Activated naive CD4-positive, alpha-beta T cell treated with anti-CD3 and anti-CD28 coated beads, Interleukin-2, amount 50 U/mL, for 16 hours (primary cell): ENCODE measurements at places on chromosomes 4 and X.

GRCh38 chrX:94977986-94978385 lies 1304.0 kb downstream of the FAM133A start:
- DNase-seq, result no peak

DNA sequence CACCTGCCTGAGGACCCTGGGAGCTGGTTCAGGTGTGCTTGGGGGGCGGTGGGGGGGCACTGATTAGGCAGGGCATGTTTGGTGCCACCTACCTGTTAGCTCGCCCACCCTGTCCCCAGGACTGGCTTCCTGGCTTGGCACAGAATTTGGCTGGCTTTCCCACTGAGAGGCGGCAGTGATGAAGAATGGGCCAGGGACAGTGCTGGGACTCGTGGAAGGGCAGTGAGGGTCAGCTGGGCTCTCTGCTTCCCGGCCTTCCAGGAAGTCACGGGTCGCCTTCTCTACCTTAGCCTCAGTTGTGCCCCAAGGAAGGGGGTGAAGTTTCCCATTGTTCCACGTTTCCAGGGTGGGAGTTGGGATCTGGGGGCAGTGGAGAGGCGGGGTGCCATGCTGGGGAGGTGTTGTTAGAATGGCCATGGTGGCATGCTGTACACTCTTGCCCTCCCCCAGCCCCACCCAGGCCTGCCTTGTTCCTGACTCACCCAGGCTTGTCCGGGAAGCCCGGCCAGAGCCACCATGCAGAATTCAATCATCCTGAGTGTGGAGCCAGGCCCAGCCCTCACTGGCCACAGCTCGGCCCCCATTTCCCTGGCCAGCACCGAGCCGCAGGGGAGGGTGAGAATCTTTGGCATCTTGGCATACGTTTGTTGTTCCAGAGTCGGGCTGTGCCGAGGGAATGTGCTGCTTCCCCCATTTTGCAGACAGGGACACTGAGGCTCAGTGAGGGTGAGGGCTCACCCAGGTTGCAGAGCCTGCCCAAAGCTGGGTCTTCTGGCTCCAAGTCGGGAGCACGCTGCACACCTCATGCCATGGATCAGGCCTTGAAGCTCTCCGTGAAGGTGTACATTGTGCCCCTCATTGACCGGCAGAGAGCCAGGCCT lies 21.9 kb upstream of the GPR78 start:
- no peak for DNase-seq

DNA sequence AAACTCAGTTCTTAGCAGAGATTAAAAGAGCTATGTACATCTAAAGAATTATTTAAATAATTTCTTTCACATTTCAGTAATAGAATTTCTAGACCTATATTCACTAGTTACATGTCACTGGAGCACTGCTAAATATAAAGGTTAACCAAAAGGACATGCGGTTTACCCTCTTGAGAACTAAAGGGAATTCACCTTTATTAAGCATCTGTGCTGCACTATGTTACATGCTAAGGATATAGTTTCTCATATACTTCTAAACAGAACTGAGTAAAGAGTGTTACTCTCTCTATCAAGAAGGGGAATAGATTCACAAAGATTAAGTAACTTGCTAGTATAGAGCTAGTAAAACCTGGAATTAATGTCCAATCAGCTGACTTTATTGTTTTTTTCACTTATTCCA lies 7.6 kb downstream of the SPIN3 start:
- DNase-seq, result no peak

DNA sequence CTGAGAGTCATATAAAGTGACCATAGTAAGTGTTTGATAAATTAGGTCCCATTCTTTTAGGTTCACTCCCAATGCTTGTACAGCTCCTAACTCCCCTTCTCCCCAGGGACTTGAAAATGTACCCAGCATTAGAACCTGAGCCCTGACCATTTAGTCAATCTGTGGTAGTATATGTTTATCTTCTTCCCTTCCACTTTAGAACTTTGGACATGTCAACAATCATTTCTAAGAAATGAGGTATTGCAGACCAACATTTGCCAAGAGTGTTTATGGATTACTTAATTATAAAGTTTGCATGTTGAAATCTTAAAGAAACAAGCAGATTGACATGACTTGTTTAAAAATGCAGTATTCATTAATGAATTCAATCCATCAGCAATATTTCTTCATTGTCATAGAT lies 26.0 kb downstream of the AFM start:
- DNase-seq, result no peak

DNA sequence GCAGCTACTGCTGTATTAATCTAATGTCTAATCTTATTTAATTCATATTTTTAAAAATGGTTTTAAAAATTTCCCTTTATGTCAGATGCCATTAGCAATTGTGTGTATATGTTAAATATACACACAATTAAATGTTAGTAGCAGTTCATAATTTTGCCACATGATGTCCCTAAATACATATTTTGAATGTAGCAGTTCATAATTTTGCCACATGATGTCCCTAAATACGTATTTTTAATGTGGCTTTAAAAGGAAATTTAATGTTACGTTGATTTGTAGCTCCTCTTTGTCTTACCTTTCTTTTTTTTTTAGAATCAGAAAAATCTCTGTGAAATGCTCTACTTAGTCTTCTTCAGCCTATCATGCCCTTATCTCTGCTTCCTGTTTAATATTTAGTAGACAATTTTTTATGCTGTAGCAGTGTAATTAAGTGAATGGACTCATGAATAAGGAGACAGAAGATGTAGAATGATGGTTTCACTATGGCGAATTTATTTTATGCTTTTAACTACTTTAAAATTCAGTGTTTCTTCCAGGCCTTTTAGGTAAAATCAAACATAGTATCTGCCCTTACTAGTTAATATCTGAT lies 26.1 kb downstream of the RBM46 start:
- no peak for DNase-seq

DNA sequence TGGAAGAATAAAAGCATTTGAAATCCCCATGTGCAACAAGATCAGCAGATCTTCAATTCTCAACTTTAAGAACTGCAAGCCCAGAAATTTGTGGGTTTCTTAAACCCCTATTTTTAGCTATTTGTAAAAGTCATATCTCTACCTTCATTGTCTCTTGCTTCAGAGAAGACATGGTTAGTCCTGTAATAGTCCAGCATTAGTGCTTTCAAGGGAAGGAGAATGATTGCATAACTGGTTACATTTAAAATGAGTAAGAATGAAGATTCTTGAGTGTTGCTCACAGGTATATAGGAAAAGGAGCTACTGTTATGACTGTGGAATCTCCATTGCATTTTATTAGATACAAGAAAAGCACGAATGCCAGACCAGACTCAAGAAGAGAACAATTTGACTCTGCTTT lies 84.0 kb downstream of the CCSER1 start:
- DNase-seq, result no peak

DNA sequence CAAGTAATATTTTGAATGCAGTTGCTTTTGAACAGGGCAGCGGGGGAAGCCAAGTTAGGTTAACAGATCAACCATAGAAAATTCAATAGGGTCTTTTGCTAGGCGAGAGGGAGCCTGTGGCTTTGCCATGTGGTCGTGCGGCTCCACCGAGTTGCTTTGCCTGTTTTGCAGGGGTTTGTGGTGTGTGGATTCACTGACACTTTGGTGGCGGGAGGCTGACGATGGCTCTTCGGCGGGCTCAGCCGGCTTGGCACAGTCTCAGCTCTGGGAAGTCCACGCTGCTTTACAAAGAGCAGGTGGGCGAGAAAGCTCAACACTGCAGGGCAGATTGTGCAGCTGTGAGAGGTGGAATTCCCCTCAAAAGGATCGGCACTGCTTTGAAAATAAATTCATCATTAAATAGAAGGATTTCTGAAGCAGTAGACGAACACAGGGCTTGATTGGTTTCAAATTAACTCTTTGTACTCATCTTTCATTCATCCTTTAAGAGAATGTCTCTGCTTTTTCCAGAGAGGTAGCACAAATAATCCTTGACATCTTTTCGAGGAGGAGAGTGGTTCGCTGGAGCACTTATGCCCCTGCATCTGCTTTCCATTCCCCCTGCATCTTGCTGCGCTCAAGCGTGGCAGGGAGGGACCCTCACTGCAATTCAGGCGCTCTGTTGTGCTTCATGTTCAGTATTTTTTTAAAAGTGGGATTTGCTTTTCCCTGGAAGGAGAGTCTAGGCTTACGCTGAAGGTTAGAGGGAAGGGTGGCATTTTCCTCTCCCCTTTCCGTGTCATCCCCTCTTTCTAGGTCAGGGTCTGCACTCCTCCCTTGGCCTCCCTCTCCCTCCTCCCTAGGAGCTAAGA lies 201.8 kb upstream of the LEF1 start:
- DNase-seq, result peak; percentile 61

GRCh38 chr4:917466-917865 lies 14.7 kb downstream of the GAK start:
- DNase-seq, result no peak

DNA sequence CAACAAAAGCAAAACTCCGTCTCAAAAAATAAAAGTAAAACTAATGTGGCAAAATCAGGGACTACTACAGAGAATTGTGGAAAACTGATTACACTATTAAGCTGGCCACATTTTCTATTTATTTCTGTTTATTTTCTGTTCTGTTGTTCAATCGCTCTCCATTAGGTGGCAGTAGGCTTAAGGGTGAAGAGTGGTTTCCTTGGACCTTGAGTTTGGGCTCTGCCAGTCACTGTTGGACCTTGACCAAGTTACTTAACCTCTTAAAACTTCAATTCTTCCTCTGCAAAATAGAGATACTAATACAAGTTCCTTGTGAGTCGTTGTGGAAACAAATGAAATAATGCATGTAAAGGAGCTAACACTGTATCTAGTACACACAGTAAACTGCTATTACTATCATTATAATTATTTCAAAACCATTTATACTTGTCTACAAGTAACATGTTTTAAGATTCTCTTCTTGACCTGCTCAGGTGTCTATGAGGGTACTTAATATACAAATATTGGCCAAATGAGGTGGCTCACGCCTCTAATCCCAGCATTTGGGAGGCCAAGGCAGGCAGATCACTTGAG lies 15.2 kb downstream of the HSD17B11 start:
- DNase-seq, result no peak

GRCh38 chr4:68416591-68416990 lies 30.7 kb upstream of the TMPRSS11E start:
- DNase-seq, result no peak

GRCh38 chr4:2850966-2851798 lies 7.5 kb downstream of the ADD1 start:
- DNase-seq, result no peak

- no peak for DNase-seq
Measured at GRCh38 chrX:40205471-40205870, 107.7 kb upstream of the BCOR start.

DNA sequence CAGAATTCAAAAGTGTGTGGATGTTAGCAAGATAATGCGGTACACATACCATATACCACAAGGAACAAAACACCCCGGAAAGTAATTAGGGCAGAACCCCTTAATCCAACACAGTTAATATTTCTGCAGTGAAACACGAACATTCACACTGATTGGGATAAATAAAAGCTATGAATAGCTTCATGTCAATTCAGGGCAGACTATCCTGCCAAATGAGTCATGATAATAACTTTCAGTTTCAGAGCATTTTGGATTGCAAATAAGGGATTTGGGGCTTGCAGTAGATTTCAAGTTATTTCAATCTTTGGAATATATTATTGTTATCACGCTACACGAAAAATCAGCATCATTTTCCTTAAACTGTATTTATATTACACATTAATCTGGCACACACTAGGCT lies 24.3 kb downstream of the IRF2 start:
- DNase-seq, result no peak

- DNase-seq, result no peak
Measured at GRCh38 chr4:22678940-22679854, 13.5 kb upstream of the GBA3 start.

DNA sequence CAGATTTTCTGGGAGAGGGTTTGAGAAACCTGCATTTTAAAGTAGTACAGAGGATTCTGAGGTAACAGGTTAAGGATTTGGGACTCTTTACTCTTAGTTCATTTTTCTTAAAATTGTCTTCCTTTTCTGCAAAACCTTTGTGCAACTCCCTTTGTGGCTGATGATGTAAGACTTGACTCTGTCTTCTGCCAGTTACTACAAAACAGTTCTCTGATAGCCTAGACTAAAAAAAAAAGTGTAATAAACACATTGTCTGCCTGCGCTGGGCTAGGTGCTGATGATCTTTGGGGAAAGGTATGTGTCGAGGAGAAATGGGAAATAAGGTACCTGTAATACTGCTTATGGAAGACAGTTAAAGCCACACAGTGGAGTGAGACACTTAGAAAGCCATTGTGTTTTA lies 28.7 kb downstream of the IL13RA1 start:
- no peak for DNase-seq

DNA sequence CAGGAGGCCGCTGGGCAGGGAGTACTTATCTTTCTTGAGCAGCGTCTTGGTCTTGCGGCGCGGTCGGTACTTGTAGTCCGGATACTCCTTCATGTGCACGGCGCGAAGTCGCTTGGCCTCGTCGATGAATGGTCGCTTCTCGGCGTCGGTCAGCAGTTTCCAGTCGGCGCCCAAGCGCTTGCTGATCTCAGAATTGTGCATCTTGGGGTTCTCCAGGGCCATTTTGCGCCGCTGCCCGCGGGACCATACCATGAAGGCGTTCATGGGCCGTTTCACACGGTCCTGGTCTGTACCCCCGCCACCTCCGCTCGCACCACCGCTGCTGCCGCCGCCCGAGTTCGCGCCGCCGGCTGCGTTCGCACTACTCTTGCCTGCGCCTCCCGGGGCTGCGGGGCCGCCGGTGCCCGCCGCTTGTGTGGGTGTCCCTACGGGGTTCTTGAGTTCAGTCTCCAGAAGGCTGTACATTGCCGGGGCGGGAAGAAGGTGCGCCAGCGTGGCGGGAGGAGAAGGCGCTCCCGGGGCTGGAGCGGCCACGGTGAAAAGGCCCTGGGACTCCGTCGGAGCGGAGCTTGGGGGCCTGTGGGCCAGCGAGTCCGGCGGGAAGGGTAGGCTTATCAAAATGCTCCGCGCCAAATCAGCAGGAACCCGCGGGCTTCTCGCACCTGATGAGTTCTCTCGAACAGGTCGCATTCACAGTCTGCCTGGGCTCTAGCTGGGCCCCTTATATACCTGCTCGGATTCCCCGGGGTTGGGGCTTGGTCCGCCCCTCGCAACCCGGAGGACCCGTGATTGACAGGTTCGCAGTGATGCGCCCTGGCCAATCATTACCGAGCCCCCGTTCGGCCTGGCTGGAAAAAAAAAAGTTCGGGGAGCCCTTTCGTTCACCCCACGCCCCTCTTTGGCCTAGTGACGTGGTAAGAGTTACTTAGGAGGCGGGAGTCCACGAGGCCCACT lies at the start of gene SOX3:
Gene SOX3, minus strand, starts transcription at position 699 of the 954 bp plus-strand sequence. Its CDS starts 9 bp downstream, at position 690.
- no peak for DNase-seq
